ENCODE measurements at places on chromosomes 1 and 21. TPM values are rescaled to one million over a fixed set of nuclear protein-coding genes. Genes with fewer than 3 reads are reported as not detected.

The KRTAP13-2 gene
- total RNA-seq, result not detected

The OR2L3 gene
- not detected for total RNA-seq

The BCL10 gene
- total RNA-seq, result 9.3 TPM

The SPRR1B gene
- total RNA-seq, result not detected

GRCh38 chr21:44589094-44589493 lies 3.2 kb downstream of the KRTAP10-6 start:
- DNase-seq, result no peak

- no peak for DNase-seq
Observed at GRCh38 chr1:84436876-84437655, 38.8 kb downstream of the DNASE2B start.

GRCh38 chr21:45839274-45839673 lies 142.3 kb upstream of the COL6A1 start:
- DNase-seq, result no peak

GRCh38 chr1:10561497-10561896 lies 86.7 kb downstream of the PEX14 start:
- no peak for DNase-seq

DNA sequence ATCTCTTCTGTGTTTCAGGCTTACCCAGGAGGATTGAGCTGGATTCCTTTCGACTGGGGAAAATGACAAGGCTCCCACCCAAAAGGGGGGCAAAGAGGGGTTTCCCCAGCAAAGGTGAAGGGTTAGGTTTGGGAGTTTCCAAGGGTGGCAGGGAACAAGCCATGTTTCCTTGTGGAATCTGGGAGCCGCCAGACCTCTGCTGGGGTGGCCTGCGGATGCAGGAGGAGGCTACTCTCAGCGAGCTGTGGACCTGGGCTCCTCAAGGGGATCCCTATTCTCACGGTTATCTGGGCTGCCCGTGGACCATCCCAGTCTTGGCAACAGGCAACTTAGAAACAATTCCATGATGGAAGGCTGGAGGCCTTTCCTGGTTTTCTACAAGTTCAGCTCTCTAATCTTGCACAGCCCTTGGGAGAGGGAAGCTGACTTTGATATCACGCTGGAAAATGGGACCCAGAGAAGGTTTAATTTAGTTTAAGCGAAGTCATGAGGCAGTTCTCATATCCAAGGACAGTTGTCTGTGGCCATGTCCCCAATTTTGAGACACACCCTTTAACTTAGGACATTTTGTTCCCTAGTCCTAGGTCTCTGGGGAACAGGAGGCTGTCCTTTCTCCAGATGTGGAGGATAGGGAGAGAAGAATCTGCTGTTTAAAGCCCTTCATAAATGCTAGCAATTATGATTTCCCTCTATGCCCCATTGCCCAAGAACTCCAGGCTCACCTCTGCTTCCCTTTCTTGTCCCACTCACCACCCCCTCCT lies 24.7 kb upstream of the STUM start:
- no peak for DNase-seq

DNA sequence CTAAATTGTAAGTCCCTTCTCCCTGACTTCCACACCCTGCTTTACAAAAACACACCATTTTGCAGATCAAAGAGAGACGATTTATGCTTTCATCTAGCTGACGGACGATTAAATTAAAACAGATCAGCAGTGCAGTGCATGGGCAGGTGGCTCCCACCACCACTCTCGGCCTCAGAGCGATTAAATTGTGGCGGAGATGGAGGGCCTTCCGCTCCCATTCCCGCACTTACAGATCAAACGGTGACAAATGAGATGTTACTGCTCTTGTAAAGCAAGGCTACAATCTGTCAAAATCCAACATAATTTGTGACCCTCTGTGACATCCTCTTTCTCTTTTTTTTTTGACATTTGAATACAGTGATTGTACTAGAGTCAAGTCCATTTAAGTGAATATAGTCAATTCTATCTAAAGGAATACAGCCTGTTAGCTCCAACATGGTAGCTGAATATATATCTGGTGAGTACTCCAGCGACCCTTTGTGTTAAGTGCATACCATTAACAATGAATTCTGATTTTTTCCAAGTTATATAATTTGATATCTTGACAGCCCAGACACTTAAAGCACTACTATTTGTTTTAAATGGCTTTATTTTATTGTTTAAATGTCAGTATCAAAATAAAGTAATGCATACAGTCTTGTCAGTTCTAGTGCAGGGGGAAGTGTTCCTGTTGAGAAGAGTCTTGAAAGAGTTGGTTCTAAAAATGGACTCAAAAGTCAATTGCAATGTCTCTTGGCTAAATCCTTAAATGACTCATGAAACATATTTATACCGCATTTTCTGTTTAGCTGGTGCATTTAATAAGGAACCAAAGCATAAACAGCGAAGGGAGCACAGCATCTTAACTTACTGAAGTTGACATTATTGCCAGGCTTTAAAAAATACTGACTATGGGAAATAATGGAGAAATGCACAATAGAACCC lies 109.0 kb downstream of the ESRRG start:
- no peak for DNase-seq

DNA sequence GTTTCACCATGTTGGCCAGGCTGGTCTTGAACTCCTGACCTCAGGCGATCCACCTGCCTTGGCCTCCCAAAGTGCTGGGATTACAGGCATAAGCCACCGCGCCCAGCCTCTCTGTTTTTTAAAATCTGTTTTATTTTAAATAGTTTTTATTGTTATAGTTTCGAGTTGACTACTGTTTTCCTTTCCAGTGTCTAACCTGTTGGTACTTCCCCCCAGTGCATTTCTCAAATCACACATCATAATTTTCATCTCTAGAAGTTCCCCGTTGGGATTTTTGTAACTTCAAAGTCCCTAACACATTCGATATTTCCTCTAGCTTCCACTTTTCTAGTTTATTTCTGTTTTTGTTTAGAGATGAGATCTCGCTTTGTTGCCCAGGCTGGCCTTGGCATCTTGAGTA lies 7.5 kb downstream of the HES4 start:
- DNase-seq, result no peak

DNA sequence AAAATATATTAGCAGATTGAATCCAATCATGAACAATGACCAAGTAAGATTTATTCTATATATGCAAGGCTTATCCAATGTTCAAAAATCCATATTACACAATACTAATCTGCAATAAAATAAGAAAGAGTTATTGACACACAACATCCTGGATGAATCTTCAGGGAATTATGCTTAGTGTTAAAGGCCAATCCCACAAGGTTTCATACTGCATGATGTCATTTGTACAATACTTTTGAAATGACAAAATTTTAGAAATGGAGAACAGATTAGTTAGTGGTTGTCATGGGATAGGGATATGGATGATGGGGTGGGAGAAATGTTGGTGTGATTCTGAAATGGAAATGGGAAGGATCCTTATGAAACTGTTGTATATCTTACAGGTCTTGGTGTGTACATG lies 425.7 kb downstream of the SIPA1L2 start:
- DNase-seq, result no peak

- no peak for DNase-seq
Observed at GRCh38 chr1:225549821-225550220, 103.1 kb downstream of the ENAH start.

DNA sequence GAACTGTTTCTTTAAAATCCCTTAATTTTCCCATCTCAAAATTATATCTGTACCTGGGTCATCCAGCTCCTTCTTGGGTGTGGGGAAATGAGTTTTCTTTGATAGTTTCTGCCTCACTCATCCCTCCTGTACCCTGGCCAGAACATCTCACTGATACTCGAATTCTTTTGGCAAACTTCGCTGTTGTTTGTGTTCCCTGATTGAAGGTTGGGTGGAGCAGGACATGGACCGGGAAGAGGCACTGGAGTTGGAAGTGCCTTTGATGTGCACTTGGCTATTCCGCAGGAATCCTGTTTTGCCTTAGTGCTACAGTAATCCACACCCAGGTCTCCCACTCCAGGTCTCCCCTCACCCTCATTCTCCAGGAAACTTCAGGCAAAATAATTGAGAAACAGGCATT lies 11.2 kb downstream of the MINDY1 start:
- DNase-seq, result no peak

GRCh38 chr1:172582889-172583288 lies 49.9 kb downstream of the SUCO start:
- no peak for DNase-seq

DNA sequence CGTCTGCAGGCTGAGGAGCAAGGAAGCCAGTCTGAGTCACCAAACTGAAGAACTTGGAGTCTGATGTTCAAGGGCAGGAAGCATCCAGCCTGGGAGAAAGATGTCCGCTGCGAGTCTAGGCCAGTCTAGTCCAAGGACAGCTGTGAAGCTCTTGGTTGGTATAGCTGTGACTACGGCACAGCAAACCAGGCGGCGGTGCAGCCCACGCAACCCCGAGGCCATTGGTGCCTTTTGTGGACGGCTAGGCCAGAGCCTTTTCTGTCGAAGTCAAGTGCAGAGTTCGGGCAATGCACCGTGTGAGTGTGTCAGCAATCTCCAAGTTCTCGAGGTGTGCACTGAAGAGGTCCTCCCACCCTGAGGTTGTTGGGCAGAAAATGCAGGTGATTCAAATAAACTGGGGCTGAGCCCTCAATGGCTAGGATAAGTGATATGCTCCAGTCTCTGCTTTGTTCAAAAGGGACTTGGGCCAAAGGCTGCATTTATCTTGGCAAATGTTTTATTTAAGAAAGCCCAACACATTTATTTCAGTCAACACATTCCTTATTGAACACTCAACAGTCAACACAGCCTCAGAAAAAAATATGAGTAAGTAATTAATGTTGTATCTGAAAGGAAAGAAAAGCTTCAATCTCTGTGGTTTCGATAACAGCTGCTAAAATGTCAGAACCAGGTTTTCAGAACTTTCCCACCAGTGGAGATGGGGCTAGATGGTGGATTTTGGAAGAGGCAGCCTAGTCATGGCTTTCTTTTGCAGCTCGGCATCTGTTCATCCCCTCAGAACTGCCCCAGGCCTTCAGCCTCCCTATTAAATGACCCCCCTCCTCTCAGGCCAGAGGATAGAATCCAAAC lies 78.1 kb upstream of the COX20 start:
- DNase-seq, result no peak

DNA sequence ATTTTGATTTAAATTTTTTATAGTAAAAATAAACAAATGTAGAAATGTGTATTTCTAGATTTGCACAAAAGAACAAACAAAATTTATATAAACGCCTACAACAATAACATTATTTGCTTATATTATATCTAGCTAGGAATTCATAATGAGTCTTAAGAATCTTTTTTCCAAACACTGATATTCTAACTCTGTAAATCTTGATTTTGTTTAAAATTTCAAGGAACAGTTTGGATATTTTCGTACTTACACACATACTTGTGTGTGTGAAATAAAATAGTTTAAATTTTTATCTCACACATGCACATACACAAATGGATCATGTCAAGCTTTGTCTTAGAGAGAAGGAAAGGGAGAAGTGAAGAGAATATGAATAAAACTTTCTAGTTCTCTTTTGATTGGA lies 868.1 kb downstream of the LTN1 start:
- no peak for DNase-seq

DNA sequence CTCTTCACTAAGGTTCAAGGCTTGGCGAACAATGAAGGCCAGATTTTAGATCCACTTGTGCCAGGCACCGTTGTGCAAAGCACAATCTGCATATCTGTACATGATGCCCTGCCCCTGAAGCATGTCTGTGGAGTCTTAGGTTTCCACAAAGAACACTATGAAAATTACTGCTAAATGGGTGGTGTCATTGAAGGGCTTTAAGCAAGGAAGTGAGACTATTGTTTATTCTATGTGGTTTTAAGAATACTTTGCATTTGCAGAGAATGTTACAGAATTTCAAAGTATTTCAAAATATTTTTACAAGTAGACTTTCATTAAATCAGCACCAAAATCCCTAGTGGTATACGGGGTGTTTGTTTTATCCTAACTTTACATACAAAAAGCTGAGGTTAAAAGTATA lies 8.8 kb downstream of the TSEN15 start:
- no peak for DNase-seq

DNA sequence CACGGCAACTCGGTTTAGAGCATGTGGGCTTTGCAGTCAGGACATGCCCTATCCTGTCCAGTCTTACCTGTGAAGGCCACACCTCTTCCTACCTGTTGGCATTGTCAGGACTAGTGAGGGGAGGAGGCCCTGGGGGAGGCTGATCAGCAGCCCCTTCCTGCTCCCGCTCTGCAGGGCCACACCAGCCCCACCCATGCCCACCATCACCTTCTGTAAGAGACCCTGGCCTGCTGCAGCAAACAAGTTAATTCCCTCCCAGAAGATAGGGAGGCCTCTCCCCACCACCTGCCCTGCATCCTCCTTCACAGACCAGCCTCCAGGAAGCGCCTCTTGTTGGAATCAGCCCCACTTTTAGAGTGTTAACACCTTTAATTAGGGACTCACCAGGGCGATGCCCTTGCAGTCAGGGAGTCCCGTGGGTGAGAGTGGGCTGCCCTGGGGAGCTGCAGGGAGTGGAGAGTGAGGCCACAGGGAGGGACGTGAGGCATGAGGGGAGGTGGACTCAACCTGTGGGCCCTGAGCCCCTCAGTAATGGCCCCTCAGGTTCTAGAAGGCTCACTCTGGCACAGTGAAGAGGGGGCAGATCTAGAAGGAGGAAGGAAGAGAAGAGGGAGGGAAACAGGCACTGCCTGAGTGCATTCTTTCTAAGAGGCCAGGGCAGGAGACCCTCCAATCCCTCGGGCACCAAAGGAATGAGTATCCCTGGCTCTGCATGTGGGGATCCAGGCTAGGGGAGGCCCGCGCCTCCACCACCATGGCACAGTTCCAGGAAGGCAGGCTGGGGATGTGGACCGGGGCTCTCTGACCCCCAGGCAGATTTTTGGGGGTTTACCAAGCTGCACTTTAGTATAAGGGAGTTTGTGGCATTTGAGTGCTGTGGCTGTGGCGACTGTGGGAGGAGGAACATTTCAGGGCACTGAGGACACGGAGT lies 8.2 kb downstream of the UMODL1 start:
- DNase-seq, result no peak

DNA sequence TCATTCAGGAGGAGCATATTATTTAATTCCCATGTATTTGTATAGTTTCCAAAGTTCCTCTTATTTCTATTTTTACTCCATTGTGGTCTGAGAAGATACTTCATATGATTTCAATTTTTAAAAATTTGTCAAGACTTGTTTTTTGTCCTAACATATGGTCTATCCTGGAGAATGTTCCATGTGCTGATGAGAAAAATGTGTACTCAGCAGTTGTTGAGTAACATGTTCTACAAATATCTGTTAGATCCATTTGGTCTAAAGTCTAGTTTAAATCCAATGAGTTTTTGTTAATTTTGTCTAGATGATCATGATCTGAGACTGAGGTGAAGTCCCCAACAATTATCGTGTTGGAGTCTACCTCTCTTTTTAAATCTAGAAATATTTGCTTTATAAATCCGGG lies 14.5 kb downstream of the PSMG1 start:
- no peak for DNase-seq
